Activated naive CD8-positive, alpha-beta T cell treated with anti-CD3 and anti-CD28 coated beads, Interleukin-2, amount 10 ng/mL, durations not matched to agents 7 days and 5 days (primary cell): ENCODE measurements at places on chromosomes 7 and 10.
A peak's percentile ranks its signal among the peaks of the same experiment; 100 is the strongest.

- no peak for DNase-seq
Observed at GRCh38 chr7:151249732-151250072, 1.2 kb upstream of the SMARCD3 start.

GRCh38 chr7:25926009-25926408, 226.0 kb upstream of the NFE2L3 start:
- DNase-seq = no peak

DNA sequence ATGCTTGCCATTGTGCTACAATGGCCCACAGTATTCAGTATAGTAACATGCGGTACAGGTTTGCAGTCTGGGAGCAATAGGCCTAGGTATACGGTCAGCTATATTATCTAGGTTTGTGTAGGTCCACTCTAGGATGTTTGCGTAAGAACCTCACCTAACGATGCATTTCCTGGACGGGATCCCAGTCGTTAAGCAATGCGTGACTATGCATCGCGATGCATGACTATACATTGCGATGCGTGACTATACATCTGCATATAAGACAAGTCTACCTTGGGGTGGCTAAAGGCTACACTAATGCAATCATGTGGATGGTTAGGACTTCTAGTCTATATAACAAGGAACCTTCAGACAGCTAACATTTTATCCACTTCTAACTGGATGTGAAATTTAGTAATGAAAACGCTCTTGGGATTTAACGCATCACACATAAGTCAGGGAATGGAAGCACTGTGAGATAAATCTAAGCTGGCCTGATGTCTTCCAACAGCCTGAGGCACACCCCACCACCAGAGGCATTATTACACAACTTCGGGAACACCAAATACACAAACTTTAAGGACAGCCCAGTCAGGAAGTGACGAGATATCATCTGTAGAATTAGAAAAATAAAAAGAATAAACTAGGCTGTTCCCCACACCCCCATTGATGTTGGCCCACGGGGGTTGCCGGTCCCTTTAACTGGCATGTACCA, 9.2 kb downstream of the GNA12 start:
- no peak for DNase-seq

DNA sequence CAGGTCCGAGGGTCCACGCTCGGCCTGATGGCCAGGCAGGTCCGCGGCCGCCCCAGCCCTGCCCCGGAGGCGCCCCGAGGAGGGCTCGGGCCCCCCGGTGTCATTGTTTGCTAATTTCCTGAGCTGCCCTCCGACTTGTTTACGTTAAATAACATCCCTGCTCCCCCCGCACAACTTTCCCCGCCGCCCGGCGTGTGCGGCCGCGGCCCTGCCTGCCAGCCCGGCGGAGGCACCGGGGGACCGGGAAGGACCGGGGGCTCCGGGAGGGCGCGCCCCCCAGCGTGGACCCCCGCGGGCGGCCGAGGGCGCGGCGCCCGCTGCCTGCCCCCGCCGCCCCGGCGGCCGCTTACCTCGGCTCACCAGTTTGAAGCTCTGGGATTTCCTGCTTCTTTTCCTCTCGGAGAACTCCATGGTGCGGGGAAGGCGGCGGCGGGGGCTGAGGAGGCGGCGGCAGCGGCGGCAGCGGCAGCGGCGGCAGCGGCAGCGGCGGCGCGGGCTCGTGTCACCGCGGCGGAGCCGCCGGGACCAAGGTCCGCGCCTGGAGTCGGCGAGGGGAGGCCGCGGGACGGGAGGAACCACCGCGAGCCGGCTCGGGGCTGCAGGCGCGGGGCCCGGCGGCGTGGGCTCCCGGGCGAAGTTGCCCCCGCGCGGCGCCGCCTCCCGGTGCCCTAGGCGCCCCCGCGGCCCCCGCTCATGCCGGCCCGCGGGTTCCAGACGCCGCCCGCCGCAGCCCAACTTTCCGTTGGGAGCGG, 515 bp downstream of the BEND7 start:
- DNase-seq = peak; percentile 32

DNA sequence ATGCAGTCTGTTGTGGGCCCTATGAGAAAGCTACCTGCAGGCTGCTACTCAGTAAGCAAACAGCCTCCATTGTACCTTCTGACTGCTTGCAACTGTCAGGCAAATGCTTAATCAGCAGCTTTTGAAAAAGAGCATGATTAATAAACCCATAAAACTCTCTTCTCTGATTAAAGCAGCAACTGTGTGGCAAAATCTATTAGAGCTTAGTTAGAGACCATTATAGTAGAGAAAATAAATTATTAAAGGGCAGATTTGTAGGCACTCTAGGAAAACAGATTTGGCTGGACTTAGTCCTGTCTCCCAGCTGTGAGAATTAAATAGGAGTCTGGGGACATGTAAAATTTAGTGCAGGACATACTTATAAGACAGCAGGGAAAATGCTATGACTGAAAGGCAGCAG, 132.5 kb upstream of the WNT16 start:
- no peak for DNase-seq
